Vagina (tissue), 2 donors: ENCODE measurements at places on chromosomes 6 and 20. TPM values are rescaled to one million over a fixed set of nuclear protein-coding genes. Genes with fewer than 3 reads are reported as not detected.
A peak's percentile ranks its signal among the peaks of the same experiment; 100 is the strongest.

- no peaks in the 10 kb centered on the region for H3K4me1 ChIP-seq
- H3K27me3 ChIP-seq: no peaks in the 10 kb centered on the region
- no peak overlapping the region for H3K27ac ChIP-seq
- no peak for DNase-seq
- no peaks in the 10 kb centered on the region for H3K36me3 ChIP-seq
- H3K4me3 ChIP-seq: no peak overlapping the region
Observed at GRCh38 chr20:61929561-61929960, 136.1 kb downstream of the TAF4 start.

GRCh38 chr6:2632976-2633584 lies 117.6 kb downstream of the MYLK4 start:
- H3K4me1 ChIP-seq: peaks cover 12% of the 10 kb centered on the region
- H3K36me3 ChIP-seq: no peaks in the 10 kb centered on the region
- no peak overlapping the region for H3K27ac ChIP-seq

PI16 gene
- total RNA-seq: 88.6 TPM

PPP1R14C gene
- total RNA-seq: 23.8 TPM

TSHZ2 gene
- 30.4 TPM for total RNA-seq

FAM209A gene
- total RNA-seq: not detected

- no peak overlapping the region for H3K27ac ChIP-seq
- no peaks in the 10 kb centered on the region for H3K27me3 ChIP-seq
- H3K36me3 ChIP-seq: no peaks in the 10 kb centered on the region
- H3K4me1 ChIP-seq: peaks cover 11% of the 10 kb centered on the region
- DNase-seq: no peak
Observed at GRCh38 chr20:50070361-50070760, 42.6 kb downstream of the UBE2V1 start.

GRCh38 chr6:165605182-165605875 lies 57.7 kb downstream of the PDE10A start:
- no peaks in the 10 kb centered on the region for H3K36me3 ChIP-seq
- no peak overlapping the region for H3K4me3 ChIP-seq
- H3K27ac ChIP-seq: no peak overlapping the region
- no peak for DNase-seq
- no peaks in the 10 kb centered on the region for H3K27me3 ChIP-seq

DNA sequence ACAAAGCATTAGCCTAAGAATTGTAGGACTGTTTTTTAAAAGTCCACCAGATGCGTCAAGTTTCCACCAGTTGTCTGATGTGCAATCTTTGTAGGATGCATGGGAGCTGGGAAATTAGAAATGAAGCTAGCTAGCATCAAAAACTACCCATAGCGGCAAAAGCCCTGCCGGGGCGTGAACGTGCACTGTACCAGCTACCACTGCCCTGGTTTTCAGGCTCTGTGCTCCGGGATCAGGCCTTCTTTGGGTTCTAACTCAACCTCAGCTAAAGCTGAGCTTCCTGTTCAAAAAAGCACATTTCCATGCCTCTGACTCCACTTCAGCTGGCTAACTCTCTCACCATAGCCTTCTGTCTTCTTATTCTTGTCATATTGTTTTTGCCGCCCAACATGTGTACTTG lies 26.9 kb upstream of the FUCA2 start:
- peaks cover 15% of the 10 kb centered on the region for H3K4me1 ChIP-seq
- no peaks in the 10 kb centered on the region for H3K27me3 ChIP-seq
- H3K4me3 ChIP-seq: no peak overlapping the region
- DNase-seq: no peak

GRCh38 chr20:62736407-62737071 lies 27.9 kb downstream of the NTSR1 start:
- no peaks in the 10 kb centered on the region for H3K4me1 ChIP-seq
- no peak for DNase-seq
- H3K36me3 ChIP-seq: no peaks in the 10 kb centered on the region
- no peak overlapping the region for H3K27ac ChIP-seq
- H3K4me3 ChIP-seq: no peak overlapping the region

DNA sequence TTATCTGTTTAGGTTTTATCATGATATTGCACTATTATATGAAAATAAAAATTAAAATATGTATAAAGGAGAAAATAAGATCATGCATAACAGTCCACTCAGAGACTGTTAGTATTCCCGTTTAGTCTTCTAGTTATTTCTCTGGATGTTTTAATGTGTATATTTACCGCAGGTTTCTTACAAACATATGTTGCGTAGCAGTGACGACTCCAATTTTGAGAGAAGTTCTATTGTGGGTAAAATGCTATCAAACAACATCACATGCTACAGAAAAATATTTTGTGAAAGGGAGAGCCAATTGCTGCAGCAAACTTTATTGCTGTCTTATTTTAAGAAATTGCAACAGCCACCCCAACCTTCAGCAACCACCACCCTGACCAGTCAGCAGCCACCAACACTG lies 72.4 kb upstream of the NXT1 start:
- H3K4me3 ChIP-seq: no peak overlapping the region
- H3K27ac ChIP-seq: no peak overlapping the region
- no peaks in the 10 kb centered on the region for H3K36me3 ChIP-seq
- no peak for DNase-seq

DNA sequence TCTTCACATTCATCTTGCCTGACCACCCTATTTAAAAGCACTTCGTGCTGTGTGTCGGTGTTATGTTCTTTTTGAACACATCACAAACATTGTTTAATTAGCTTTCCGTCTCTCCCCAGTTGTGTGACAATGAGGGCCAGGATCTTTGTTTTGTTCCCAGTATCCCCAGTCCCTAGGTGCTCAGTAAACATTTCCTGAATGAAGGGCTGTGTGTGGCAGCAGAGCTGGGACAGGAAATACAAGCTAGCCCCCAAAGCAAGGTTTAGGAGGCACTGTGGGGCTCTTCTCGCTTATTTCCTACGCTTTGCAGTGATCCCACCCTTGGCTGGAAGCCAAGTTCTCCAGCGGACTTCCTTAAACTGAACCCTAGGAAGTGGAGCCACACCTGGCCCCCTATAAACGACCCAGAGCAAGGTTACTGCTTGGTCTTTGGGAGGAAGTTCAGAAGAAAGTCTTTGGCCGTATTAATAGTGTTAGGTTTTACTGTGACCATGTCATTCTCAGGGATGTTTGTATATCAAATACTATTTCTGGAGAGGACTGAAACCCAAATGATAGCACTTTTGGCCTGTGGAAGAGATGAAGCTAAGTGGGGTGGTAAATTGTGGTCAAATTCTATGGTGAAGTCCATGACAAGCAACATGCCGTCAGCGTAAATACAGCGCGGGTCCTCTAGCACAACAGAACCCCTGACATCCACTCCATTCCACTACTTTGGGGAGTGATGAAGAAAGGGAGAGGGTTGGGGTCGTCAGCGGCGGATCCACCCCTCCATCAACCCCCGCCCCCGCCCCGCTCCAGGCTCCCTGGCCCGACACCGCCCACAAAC lies 570 bp upstream of the FANCE start:
- peaks cover 3% of the 10 kb centered on the region for H3K36me3 ChIP-seq
- peaks cover 39% of the 10 kb centered on the region for H3K4me1 ChIP-seq
- peak overlapping the region; percentile 84 for H3K27ac ChIP-seq
- no peak for DNase-seq

IMPG1 gene
- not detected for total RNA-seq
